ENCODE measurements at places on chromosomes 7 and 10. TPM values are rescaled to one million over a fixed set of nuclear protein-coding genes. Genes with fewer than 3 reads are reported as not detected.

Gene CALHM1
- not detected for total RNA-seq

Gene CYP3A5
- total RNA-seq, result not detected

Gene PTN
- not detected for total RNA-seq

Gene AKR1C4
- not detected for total RNA-seq

Gene GNAT3
- total RNA-seq, result not detected

Gene TAS2R41
- total RNA-seq, result 0.59 TPM

Gene EBF3
- total RNA-seq, result not detected

Gene FEZF1
- total RNA-seq, result not detected

Gene FKBP9
- not detected for total RNA-seq

Gene NAT16
- total RNA-seq, result not detected

Gene ANKRD30A
- total RNA-seq, result not detected

Gene GOLGA7B
- 14.1 TPM for total RNA-seq

Gene TRIL
- total RNA-seq, result not detected

Gene ST8SIA6
- total RNA-seq, result 10.8 TPM

Gene GPER1
- not detected for total RNA-seq

Gene PGAM2
- 1.1 TPM for total RNA-seq

Gene PTF1A
- not detected for total RNA-seq

Gene IL15RA
- total RNA-seq, result 17.7 TPM

Gene TMEM225B
- 1.1 TPM for total RNA-seq
